Renal cortical epithelial cell (primary cell): ENCODE measurements at places on chromosomes 11 and 22. TPM values are rescaled to one million over a fixed set of nuclear protein-coding genes. Genes with fewer than 3 reads are reported as not detected.
A peak's percentile ranks its signal among the peaks of the same experiment; 100 is the strongest.

DNA sequence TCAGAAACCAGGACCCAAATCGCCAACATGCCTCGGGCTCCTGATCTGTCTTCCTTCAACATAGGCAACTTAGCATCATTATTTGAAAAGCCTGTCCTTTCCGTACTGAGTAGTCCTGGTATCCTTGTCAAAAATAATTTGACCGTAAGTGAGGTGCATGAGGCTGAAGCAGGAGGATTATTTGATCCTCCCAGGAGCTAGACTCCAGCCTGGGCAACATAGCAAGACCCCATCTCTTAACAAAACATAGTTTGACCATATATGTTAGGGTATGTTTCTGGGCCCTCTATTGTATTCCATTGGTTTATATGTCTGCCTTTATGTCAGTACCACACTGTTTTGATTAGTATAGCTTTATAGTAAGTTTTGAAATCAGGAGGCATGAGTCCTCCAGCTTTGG is 112.5 kb downstream of the MICAL3 start:
- no peak for DNase-seq

GRCh38 chr11:83717537-83717936 is 431.4 kb upstream of the CCDC90B start:
- DNase-seq, result peak; percentile 39

NLRX1 gene
- total RNA-seq, result 24.7 and 34.2 TPM in 2 replicates

DNA sequence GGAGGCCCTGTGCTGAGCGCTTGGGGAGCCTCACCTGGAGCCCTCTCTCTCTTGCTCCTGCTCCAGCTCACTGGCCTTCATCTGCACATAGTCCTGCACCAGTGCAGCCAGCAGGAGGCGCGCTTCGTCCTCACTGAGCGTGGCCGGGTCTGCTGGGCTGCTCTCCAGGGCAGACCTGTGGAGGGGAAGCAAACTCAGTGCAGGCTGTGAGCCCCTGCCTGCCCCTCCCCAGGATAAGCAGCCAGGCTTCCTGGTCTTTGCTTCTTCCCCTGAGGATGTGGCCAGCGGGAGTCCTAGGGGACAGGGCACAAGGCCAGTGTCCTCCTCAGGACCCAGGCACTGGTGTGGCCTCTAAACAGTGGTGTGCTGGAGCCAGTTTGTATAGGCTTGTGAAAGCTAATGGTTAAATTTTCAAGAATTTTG is 2.2 kb downstream of the CALCA start:
- DNase-seq, result no peak

DNA sequence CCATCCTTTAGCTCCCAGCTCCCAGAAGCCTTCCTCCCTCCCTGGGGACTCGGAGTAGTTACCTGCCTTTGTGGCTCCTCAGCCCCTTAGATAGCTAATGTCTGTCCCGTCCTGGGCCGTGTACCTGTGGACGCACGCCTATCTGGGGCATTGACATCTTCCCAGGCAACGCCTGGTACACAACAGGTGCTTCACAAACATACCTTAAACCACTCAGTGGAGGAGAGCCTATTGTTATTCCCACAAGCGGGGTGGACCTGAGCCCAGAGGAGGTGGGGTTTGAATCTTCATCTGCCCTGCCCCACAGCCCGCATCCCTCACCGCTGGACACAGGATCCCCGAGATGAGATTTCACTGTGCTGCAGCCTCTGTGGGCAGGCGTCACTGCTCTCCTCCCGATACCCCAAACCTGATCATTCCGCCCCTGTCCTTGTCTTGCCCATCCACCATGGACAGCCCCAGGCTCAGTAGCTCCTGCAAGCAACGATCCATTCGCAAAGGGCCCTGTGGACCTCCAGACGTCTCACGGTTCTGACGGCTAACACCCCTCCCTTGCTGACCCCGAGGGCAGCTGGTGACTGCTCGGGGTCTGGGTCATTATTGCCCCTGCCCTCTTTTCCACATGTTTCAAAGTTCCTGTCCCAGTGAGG is 73.8 kb upstream of the SHISAL1 start:
- DNase-seq, result no peak

- DNase-seq, result no peak
Observed at GRCh38 chr11:103625624-103625965, 410.8 kb upstream of the DDI1 start.
